H1 (cell line): ENCODE measurements at places on chromosomes 11 and 22.
A peak's percentile ranks its signal among the peaks of the same experiment; 100 is the strongest.

DNA sequence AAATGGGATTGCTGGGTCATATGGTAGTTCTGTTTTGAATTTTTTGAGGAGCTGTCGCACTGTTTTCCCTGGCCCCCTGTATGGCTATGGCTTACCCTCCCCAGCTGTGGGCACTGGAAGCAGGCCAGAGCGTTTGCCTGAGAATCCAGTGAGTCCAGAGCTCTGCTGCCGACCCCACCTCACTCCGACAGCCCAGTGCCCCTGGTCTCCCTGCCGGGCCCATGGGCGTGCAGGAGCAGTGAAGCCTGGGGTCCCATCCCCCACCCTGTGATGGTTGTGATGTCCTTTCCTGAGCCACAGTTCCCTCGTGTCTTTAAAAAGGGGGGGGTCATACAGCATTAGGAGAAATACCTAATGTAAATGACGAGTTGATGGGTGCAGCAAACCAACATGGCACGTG, 13.3 kb upstream of the GRAMD4 start:
- H3K4me1 ChIP-seq: peaks cover 1% of the 10 kb centered on the region; the same call in 1 of the 2 replicates
- DNase-seq: no peak
- H3K36me3 ChIP-seq: no peaks in the 10 kb centered on the region
- no peaks in the 10 kb centered on the region for H3K27me3 ChIP-seq
- H3K4me3 ChIP-seq: no peak overlapping the region

- H3K27me3 ChIP-seq: no peaks in the 10 kb centered on the region
- H3K27ac ChIP-seq: no peak overlapping the region
- no peak overlapping the region for H3K4me3 ChIP-seq
- H3K36me3 ChIP-seq: peaks cover 16% of the 10 kb centered on the region
- no peak for DNase-seq
- H3K4me1 ChIP-seq: no peaks in the 10 kb centered on the region
Measured at GRCh38 chr11:75982309-75982708, 167.3 kb downstream of the UVRAG start.

DNA sequence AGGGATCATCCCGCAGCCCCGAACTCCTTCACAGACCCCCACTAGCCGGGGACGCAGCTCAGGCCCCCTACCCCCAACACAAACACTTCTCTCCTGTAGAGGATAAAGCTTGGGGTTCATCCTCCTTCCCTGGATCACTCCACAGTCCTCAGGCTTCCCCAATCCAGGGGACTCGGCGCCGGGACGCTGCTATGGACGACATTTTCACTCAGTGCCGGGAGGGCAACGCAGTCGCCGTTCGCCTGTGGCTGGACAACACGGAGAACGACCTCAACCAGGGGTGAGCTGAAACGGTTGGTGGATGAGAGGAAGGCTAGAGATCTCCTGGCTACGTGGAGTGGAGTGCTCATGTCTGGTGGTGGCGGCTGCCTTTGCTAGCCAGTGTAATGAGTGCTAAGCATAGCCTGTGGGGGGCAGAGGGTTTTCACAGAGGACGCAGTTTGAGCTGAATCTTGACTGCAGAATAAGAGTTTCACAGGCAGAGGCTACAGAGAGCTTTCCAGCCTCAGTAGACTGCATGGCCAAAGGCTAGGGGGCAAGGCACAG, 580 bp downstream of the ILK start:
- peak overlapping the region; percentile 63; the same call in 1 of the 2 replicates for H3K27ac ChIP-seq
- peak overlapping the region; percentile 91 for H3K4me3 ChIP-seq
- DNase-seq: no peak
- peaks cover 29% of the 10 kb centered on the region for H3K36me3 ChIP-seq
- H3K27me3 ChIP-seq: no peaks in the 10 kb centered on the region
- H3K4me1 ChIP-seq: peaks cover 21% of the 10 kb centered on the region

- H3K27ac ChIP-seq: no peak overlapping the region
- peaks cover 18% of the 10 kb centered on the region for H3K27me3 ChIP-seq
- no peaks in the 10 kb centered on the region for H3K4me1 ChIP-seq
- no peak overlapping the region for H3K4me3 ChIP-seq
- no peak for DNase-seq
Measured at GRCh38 chr22:22761606-22761962, 117.2 kb downstream of the GGTLC2 start.

GRCh38 chr11:65383778-65384177, 1.3 kb upstream of the SLC25A45 start:
- no peak overlapping the region for H3K27ac ChIP-seq
- H3K36me3 ChIP-seq: no peaks in the 10 kb centered on the region
- H3K4me3 ChIP-seq: no peak overlapping the region
- no peaks in the 10 kb centered on the region for H3K27me3 ChIP-seq
- DNase-seq: no peak

DNA sequence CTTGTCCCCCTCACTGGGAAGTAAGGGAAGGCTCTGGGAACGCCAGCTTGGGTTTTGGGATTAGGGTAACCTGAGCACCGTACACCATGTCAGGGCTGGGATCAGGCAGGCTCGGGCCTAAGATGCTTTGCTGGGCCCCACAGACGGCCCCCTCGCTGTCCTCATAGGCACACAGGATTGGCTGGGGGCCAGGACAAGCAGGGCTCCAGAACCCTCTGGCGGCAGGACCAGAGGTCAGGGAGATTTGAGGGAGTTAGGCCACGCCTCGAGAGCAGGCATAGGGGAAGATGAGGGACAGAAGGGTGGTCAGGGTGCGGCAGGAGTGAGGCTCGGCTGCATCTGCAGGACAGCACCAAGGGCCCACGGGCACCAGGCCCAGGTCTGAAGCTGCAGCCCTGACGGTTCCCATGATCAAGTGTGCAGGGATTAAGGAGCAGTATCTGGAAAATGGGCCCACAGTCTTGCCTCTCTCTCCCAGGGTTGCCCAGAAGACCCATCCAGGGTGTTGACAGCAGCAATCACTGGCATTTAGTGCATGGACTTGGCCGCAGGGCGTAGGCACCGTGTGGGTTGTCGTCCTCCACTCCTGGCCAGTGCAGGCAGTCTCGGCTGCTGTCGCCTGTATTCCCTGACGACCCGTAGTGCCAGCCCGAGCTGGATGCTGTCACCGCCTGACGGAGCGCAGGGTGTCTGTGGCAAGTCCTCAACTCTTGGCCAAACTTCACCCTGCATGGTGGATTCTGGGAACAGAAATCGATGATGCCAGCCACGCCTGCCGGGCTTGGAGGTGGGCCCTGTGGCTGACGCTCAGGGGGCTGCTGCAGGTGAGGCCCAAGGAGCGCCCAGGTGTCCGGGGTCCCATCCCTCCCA, 15.7 kb upstream of the GNB1L start:
- no peak overlapping the region for H3K27ac ChIP-seq
- no peaks in the 10 kb centered on the region for H3K36me3 ChIP-seq
- H3K4me1 ChIP-seq: no peaks in the 10 kb centered on the region
- DNase-seq: no peak
- no peak overlapping the region for H3K4me3 ChIP-seq

DNA sequence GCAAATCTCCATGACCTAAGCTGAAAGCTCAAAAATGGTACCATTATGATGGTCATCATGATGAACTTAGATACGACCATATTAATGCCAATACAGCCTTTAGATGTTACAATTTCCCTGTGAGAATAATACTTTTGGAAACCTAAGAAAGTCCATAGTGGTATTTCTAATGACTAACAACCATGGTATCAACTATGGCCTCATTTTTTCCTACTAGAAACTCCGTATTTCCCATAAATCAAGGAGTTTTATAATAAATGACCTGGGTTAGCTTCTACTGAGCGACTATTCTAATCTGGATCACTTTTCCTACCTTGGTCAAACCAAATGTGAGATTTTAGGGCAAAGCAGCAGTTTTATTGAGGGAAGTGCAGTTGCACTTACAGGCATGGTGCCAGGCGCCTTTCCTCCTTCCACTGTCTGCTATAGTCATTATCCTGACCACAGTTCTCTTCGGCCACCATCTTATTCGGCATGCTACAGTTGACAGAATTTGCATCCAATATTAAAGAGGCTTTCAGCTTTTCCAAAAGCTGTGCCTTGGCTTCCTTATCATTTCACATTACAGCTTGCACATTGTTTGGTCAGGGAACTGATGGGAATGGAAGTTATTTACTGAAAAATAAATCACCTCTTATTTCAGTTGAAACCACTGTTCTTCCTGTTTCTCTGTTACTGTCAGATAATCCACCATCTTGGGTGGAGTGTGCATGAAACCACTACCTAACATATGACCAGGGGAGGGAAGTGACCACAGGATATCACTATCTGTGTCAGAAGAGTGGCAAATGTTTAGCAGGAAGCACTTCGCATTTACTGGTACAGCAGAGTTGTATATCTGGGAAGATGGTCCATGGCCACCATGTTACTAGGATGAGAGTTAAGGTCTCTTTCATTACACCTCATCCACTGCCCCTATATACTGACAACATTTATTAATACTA, 74.5 kb upstream of the PICALM start:
- no peaks in the 10 kb centered on the region for H3K27me3 ChIP-seq
- H3K4me1 ChIP-seq: no peaks in the 10 kb centered on the region; the same call in 1 of the 2 replicates
- no peak overlapping the region for H3K4me3 ChIP-seq
- no peak for DNase-seq
- H3K27ac ChIP-seq: no peak overlapping the region

- no peaks in the 10 kb centered on the region for H3K36me3 ChIP-seq
- H3K4me1 ChIP-seq: peaks cover 8% of the 10 kb centered on the region
- H3K27ac ChIP-seq: no peak overlapping the region
- no peaks in the 10 kb centered on the region for H3K27me3 ChIP-seq
Measured at GRCh38 chr11:57368106-57368844, 12.7 kb downstream of the PRG3 start.

- H3K4me1 ChIP-seq: peaks cover 2% of the 10 kb centered on the region; the same call in 1 of the 2 replicates
- H3K27ac ChIP-seq: no peak overlapping the region
- 0 out of 2 replicates have a peak, but pooled peaks cover 2% of the 10 kb centered on the region for H3K27me3 ChIP-seq
- no peak overlapping the region for H3K4me3 ChIP-seq
- no peaks in the 10 kb centered on the region for H3K36me3 ChIP-seq
- no peak for DNase-seq
Measured at GRCh38 chr22:48979482-48979881, 848.2 kb downstream of the BRD1 start.

- no peaks in the 10 kb centered on the region for H3K36me3 ChIP-seq
- no peak overlapping the region for H3K27ac ChIP-seq
- H3K4me3 ChIP-seq: no peak overlapping the region
- no peaks in the 10 kb centered on the region for H3K4me1 ChIP-seq
Measured at GRCh38 chr22:36965696-36966095, 52.3 kb downstream of the CSF2RB start.

- H3K27me3 ChIP-seq: no peaks in the 10 kb centered on the region
- DNase-seq: no peak
Measured at GRCh38 chr11:82714346-82715174, 19.1 kb downstream of the FAM181B start.

- no peaks in the 10 kb centered on the region for H3K4me1 ChIP-seq
- peaks cover 6% of the 10 kb centered on the region for H3K36me3 ChIP-seq
- H3K27ac ChIP-seq: no peak overlapping the region
- H3K4me3 ChIP-seq: no peak overlapping the region
- DNase-seq: no peak
Measured at GRCh38 chr11:9808943-9809342, 145.1 kb downstream of the SWAP70 start.

- H3K27ac ChIP-seq: no peak overlapping the region
- H3K27me3 ChIP-seq: no peaks in the 10 kb centered on the region
- H3K4me3 ChIP-seq: no peak overlapping the region
- DNase-seq: no peak
- peaks cover 4% of the 10 kb centered on the region for H3K36me3 ChIP-seq
- H3K4me1 ChIP-seq: peaks cover 13% of the 10 kb centered on the region
Measured at GRCh38 chr11:129223260-129223659, 31.1 kb upstream of the ARHGAP32 start.

- H3K4me3 ChIP-seq: no peak overlapping the region
- no peak overlapping the region for H3K27ac ChIP-seq
- no peaks in the 10 kb centered on the region for H3K36me3 ChIP-seq
- no peak for DNase-seq
- no peaks in the 10 kb centered on the region for H3K4me1 ChIP-seq
- H3K27me3 ChIP-seq: no peaks in the 10 kb centered on the region
Measured at GRCh38 chr11:133753150-133753549, 92.2 kb downstream of the SPATA19 start.
